ENCODE measurements at places on chromosomes 7 and 10.

- DNase-seq: no peak
These were observed 24.6 kb downstream of the PAPOLB start for GRCh38 chr7:4837041-4837802.

GRCh38 chr10:71531485-71532446, 135.0 kb downstream of the CDH23 start:
- DNase-seq: no peak

DNA sequence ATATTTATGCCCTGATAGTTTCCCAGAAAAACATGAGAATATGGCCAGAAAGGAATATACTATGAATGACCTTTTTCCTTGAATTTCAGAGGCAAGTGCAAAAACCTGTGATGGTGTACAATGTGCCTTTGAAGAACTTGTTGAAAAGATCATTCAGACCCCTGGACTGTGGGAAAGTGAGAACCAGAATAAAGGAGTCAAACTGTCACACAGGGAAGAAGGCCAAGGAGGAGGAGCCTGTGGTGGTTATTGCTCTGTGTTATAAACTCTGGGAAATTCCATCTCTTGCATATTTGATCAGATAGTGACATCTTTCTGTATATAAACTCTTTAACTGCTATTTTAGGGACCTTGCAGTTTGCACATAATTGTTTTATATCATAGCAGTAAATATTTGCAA, 33.7 kb downstream of the RAB18 start:
- DNase-seq: no peak

DNA sequence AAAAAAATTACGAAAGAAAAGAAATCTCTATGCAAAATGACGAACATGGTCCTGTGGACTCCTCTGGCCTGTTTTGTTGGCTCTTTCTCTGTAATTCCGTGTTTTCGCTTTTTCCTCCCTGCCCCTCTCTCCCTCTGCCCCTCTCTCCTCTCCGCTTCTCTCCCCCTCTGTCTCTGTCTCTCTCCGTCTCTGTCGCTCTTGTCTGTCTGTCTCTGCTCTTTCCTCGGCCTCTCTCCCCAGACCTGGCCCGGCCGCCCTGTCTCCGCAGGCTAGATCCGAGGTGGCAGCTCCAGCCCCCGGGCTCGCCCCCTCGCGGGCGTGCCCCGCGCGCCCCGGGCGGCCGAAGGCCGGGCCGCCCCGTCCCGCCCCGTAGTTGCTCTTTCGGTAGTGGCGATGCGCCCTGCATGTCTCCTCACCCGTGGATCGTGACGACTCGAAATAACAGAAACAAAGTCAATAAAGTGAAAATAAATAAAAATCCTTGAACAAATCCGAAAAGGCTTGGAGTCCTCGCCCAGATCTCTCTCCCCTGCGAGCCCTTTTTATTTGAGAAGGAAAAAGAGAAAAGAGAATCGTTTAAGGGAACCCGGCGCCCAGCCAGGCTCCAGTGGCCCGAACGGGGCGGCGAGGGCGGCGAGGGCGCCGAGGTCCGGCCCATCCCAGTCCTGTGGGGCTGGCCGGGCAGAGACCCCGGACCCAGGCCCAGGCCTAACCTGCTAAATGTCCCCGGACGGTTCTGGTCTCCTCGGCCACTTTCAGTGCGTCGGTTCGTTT, 83.5 kb upstream of the SLF2 start:
- DNase-seq: no peak

DNA sequence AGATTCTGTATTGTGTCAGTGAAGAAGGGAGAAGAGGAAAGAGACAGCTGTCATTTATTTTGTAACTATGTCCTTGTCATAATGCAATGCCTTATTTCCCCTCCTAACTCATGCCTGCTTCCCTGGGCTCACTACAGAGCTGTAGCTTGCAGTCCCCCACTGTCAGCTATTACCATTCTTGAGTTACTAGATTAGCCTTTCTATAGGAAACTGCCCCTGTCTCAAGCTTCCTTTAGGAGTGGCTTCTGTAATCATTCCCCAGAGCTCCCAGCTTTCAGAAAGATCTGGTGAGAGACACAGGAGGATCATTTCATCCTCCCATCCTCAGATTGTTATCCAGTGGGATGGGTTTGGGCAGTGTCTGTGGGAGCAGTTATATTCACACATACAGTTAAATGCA, 32.4 kb upstream of the SMKR1 start:
- DNase-seq: no peak

GRCh38 chr10:13773043-13773442, 186.3 kb downstream of the PRPF18 start:
- DNase-seq: no peak

- DNase-seq: no peak
These were observed 637 bp downstream of the MICU1 start for GRCh38 chr10:72625276-72625607.
